NCI-H187 treated with DMSO at 0.1 percent for 48 hours (cell line): ENCODE measurements at places on chromosomes 13 and 19.
A peak's percentile ranks its signal among the peaks of the same experiment; 100 is the strongest.

- no peak for DNase-seq
Observed at GRCh38 chr13:102195566-102196462, 206.0 kb downstream of the FGF14 start.

DNA sequence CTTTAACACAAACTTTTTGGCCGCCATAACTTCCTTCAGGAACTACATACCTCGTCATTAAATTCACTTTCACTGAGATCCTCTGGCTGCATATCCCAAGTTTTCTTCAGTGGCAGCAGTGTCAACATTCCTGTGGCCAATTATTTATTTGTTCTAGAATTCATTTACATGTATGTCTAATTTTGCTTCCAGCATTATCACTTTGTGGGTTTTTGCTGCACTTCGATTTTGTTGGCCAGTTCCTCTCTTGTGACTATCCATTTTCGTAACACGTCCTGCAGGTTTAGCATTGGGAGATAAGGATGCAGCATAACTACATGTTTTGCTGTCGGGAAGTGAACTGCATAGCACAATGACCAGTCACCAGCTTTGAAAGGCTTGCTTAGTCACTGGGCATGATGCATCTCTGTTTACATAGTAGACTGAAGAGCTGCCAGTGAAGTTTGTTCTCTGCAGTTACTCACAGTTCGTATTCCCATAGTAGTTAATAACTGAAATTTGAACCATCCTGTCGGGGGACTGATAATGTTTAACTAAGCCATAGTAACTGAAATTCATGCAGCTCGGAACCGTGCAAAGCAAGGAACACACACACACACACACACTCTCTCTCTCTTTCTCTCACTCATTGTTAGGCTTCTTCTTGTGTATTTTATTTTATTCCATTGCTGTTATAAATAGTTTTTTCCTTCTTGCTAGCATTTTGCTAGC lies 28.3 kb downstream of the ZNF507 start:
- DNase-seq: no peak

DNA sequence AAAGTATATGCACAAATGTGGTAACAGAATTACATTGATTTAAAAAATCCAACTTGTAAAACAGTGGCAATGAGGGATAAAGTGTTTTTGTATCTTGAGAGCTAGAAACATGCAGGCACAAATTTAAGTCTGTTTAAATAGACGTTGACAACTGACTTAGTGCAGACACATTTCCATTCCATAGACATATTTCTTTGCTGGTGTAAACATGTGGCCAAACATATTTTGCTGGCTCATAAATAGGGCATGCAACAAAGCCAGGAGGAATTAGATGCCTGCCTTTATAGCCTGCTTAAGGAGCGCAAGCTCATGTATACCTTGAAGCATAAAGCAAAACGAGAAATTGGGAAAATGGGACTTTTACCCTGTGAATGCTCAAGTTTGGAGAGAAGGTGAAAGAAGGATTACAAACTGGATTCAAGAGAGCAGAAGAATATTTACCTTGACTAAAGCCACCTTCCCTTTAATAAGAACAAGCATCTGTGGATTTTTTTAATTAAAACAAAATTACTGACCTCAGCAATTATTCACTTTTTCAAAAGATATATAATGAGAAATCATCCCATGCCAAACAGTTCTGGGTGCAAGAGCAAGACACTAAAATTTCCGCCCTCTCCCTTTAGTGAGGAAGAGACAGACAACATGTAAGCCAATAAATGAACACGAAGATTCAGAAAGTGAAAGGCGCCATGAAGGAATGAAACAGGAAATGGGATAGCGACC lies 71.0 kb downstream of the DCT start:
- DNase-seq: no peak

GRCh38 chr19:54369082-54369687 lies 4.5 kb upstream of the LAIR1 start:
- DNase-seq: no peak

DNA sequence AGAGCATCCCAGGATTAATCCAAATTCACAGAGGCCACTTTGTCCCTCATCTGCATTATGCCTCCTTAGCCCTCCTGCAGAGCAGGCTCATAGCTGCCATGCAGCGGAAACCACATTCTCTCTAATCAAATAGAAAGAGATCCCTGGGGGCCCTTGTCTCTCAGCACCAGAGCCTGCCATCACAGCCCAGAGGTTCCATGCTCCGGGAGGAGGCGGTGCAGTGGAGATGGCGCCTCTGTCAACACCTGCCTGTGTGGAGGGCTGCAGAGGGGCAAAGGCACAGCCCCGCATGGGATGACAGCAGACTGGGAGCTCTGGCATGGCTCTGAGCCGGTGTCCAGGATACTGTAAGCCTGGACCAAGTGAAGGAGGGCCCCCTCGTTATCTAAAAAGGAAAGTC lies 111.3 kb downstream of the SLC7A1 start:
- peak; percentile 31 for DNase-seq

DNA sequence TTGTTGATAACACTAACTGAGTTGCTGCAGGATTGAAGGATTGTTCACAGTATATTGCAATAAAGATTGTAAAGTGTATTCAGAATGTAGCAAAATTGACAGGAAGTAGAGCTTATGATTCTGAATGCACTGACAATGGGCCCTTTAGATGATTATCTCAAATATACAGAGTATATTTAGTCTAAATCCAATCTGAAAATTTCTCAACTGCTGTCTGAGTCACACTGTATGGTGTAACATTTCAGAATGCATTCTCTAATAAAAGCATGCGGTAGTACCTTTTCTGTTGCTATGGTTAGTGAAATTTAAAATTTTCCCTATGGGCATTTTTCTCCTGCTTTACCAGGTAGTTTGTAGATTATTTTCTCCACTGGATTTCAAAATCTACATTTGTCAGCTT lies 365.2 kb downstream of the PCDH17 start:
- no peak for DNase-seq

- no peak for DNase-seq
Observed at GRCh38 chr19:38781058-38781457, 7.7 kb upstream of the LGALS7 start.

DNA sequence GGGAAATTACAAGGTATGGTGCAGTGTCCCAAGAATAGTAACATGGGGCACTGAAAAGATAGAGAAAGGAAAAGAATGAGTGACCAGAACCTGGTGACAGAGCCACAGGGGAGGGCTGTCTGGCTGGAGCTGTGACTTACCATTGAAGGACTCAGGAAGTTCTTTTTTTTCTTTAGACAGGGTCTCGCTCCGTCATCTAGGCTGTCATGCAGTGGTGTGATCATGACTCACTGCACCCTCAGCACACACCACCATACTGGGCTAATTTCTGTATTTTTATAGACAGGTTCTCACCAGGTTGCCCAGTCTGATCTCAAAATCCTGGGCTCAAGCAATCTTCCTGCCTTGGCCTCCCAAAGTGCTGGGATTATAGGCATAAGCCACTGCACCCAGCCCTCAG lies 8.8 kb upstream of the CPB2 start:
- DNase-seq: no peak
